ENCODE measurements at places on chromosomes 5 and 9.

- no peaks in the 10 kb centered on the region for H3K36me3 ChIP-seq
- DNase-seq = no peak
- H3K27me3 ChIP-seq = peaks cover 6% of the 10 kb centered on the region
- H3K27ac ChIP-seq = no peak overlapping the region
- no peak overlapping the region for H3K4me3 ChIP-seq
These were observed 177.6 kb upstream of the MVB12B start for GRCh38 chr9:126148994-126149393.

GRCh38 chr5:56301069-56301468 is 67.9 kb upstream of the ANKRD55 start:
- no peaks in the 10 kb centered on the region for H3K27me3 ChIP-seq
- H3K27ac ChIP-seq = no peak overlapping the region
- H3K4me3 ChIP-seq = no peak overlapping the region
- H3K36me3 ChIP-seq = no peaks in the 10 kb centered on the region
- no peaks in the 10 kb centered on the region for H3K4me1 ChIP-seq

GRCh38 chr9:121592265-121592664 is 59.2 kb upstream of the DAB2IP start:
- H3K36me3 ChIP-seq = no peaks in the 10 kb centered on the region
- H3K27me3 ChIP-seq = no peaks in the 10 kb centered on the region
- no peaks in the 10 kb centered on the region for H3K4me1 ChIP-seq
- no peak for DNase-seq
- H3K4me3 ChIP-seq = no peak overlapping the region

- no peaks in the 10 kb centered on the region for H3K4me1 ChIP-seq
- no peak for DNase-seq
- no peaks in the 10 kb centered on the region for H3K27me3 ChIP-seq
- no peak overlapping the region for H3K4me3 ChIP-seq
- H3K27ac ChIP-seq = no peak overlapping the region
These were observed 444.8 kb downstream of the TLR4 start for GRCh38 chr9:118148990-118149389.

- no peak overlapping the region for H3K4me3 ChIP-seq
- H3K36me3 ChIP-seq = no peaks in the 10 kb centered on the region
- no peaks in the 10 kb centered on the region for H3K4me1 ChIP-seq
These were observed 80.6 kb upstream of the ZNF366 start for GRCh38 chr5:72587661-72588308.

- H3K36me3 ChIP-seq = no peaks in the 10 kb centered on the region
- DNase-seq = no peak
- H3K4me1 ChIP-seq = peaks cover 17% of the 10 kb centered on the region
- H3K27ac ChIP-seq = no peak overlapping the region
- H3K4me3 ChIP-seq = no peak overlapping the region
- no peaks in the 10 kb centered on the region for H3K27me3 ChIP-seq
These were observed 3.4 kb downstream of the LMNB1 start for GRCh38 chr5:126780165-126780827.

GRCh38 chr5:1875843-1876659 is 6.7 kb downstream of the IRX4 start:
- no peak overlapping the region for H3K27ac ChIP-seq
- H3K4me1 ChIP-seq = peaks cover 12% of the 10 kb centered on the region
- H3K27me3 ChIP-seq = peaks cover 92% of the 10 kb centered on the region
- H3K4me3 ChIP-seq = no peak overlapping the region

DNA sequence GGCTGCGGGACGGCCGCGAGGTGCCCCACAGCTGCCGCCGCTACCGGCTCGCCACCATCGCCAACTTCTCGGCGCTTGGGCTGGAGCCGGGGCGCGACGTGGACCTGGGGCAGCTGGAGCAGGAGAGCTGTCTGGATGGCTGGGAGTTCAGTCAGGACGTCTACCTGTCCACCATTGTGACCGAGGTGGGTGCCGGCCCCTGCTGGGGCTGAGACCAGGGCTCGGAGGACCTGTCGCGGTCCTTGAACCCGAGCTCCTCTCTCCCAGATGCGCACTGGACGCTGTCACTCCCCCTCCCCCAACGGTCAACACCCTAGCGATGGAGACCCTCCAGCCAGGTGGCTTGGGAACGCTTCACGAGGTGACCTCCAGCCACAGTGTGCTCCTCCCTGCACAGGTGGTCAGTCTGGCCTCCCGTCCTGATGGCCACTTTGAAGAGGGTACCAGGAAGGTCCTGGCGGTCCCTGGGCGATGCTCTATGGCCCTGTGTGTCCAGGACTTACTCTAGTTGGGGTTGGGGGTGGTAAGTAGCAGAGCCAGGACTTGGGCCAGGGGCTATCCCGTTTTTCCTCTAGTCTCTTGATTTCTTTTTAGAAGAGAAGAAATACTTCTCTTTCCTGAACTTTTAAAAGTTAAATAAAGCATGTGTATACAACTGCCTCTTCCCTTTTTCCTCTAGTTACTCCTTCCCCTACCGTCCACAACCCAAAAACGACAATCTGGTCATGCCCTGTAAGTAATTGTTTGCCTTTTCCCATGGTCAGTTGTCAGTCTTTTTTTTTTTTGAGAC is 866 bp downstream of the SLC22A5 start:
- peak overlapping the region; percentile 85 for H3K27ac ChIP-seq
- peaks cover 35% of the 10 kb centered on the region for H3K4me1 ChIP-seq
- H3K4me3 ChIP-seq = peak overlapping the region; percentile 73
- no peak for DNase-seq
- H3K27me3 ChIP-seq = no peaks in the 10 kb centered on the region
- H3K36me3 ChIP-seq = no peaks in the 10 kb centered on the region

DNA sequence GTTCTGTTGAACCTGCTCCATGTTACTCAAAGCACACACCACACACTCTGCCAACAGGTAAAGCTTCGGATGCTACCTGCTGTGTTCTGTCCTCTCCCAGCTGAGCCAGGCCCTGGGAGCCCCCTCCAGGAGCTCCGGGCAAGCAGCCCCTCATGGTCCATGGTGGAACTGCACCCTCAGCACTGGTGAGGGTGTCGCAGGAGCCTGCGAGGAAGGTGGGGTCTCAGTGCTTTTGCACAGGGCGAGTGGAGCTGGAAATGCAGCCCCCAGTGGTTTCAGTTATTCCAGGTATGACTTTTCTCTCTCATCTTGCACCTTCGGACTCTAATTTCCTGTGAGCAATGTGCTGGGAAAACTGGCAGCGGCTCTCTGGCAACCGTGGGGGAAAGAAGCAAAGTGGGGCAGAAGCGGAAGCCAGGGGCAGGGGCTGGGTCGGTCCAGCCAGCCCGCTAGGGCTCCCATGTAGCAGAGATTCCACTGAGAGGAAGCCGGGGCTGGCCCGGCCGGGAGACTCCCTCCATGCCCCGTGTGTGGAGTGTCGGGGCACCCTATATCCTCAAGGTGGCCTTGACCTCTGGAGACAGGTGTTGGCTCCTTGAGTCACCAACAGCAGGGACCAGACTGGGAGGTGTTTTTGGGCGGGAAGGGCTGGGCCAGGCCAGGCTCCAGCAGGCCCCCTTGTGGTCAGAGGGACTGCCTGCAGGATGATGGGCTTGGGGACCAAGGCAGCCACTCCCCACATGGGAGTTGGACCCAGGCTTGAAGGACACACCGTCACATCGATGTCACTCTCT is 75.6 kb upstream of the PRSS3 start:
- H3K4me3 ChIP-seq = no peak overlapping the region
- H3K27ac ChIP-seq = no peak overlapping the region
- no peaks in the 10 kb centered on the region for H3K27me3 ChIP-seq
- no peaks in the 10 kb centered on the region for H3K36me3 ChIP-seq
- H3K4me1 ChIP-seq = peaks cover 19% of the 10 kb centered on the region

DNA sequence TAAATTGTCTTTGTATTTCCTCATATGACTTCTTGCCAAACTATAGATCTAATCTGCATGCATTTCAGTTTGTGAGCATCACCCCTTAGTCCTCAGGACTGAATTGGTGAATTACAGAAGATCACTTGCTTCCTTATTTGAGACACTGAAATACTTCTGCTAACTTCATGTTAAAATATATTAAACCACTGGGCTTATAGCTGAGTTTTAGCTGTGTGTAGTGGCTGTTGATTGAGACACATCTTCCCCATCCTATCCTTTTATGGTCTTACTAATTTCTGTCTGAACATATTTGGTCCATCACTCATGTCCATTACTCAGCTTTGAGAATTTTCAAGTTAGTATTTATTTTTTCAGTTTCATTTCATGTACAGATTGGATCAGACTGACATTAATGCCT is 295.9 kb downstream of the PSAT1 start:
- no peak for DNase-seq
- H3K4me3 ChIP-seq = no peak overlapping the region
- no peaks in the 10 kb centered on the region for H3K27me3 ChIP-seq
- no peaks in the 10 kb centered on the region for H3K4me1 ChIP-seq
- no peaks in the 10 kb centered on the region for H3K36me3 ChIP-seq
- no peak overlapping the region for H3K27ac ChIP-seq

GRCh38 chr9:137670391-137671195 is 51.8 kb downstream of the EHMT1 start:
- DNase-seq = no peak
- H3K27me3 ChIP-seq = no peaks in the 10 kb centered on the region
- H3K4me1 ChIP-seq = peaks cover 38% of the 10 kb centered on the region
- no peak overlapping the region for H3K4me3 ChIP-seq

GRCh38 chr5:82446809-82447208 is 168.7 kb upstream of the RPS23 start:
- no peak for DNase-seq
- H3K4me1 ChIP-seq = no peaks in the 10 kb centered on the region
- H3K36me3 ChIP-seq = no peaks in the 10 kb centered on the region
- no peaks in the 10 kb centered on the region for H3K27me3 ChIP-seq

DNA sequence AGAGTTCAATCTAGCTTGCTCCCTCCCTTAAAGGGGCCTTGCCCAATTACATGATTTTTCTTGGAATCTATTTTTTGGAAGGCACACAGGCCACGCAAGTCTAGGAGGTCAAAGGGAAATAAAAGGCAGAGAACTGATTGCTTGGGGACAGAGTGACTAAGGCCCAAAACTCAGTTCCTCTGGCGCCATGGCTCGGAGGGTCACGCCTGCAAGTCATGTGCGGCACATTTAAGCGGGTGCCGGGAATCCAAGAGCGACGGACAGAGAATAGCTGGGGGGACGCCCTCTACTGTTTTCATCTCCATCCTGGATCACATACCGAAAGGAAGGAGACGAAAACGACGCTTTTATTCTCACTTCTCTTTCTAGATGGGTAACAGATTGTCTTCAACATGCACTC is 78.6 kb downstream of the FREM1 start:
- DNase-seq = no peak
- H3K4me3 ChIP-seq = no peak overlapping the region
- H3K27me3 ChIP-seq = no peaks in the 10 kb centered on the region
- H3K4me1 ChIP-seq = no peaks in the 10 kb centered on the region

DNA sequence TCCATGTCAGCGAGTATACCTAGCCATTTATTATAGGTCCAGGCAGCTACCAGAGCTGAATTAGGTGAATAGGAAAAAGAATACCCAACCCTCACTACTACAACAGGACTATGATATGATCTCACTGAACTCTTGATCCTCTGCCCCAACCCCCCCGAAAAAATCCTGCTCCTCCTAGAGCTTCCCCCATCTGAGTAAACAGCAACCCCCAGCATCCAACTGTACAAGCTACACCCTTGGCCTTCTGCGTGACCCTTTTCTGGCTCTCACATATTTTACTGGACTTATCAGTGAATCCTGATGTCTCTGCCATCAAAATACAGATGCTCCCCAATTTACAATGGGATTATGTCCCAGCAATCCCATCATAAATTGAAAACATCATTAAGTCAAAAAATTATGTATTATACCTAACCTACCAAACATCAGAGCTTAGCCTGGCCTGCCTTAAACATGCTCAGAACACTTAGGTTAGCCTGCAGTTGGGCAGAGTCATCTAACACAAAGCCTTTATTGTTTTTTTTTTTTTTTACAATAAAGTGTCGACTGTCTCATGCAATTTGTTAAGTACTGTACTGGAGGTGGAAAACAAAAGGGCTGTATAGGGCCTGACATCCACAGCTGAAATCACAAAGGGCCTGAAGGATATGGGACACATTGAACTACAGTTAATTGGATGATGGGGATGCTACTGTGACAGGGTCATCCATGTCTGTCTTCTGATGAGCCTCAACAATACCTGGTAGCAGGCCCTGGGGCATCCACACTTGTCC is 128.9 kb upstream of the ERCC6L2 start:
- H3K4me3 ChIP-seq = no peak overlapping the region
- no peaks in the 10 kb centered on the region for H3K36me3 ChIP-seq
- DNase-seq = no peak
- no peak overlapping the region for H3K27ac ChIP-seq
- no peaks in the 10 kb centered on the region for H3K27me3 ChIP-seq

DNA sequence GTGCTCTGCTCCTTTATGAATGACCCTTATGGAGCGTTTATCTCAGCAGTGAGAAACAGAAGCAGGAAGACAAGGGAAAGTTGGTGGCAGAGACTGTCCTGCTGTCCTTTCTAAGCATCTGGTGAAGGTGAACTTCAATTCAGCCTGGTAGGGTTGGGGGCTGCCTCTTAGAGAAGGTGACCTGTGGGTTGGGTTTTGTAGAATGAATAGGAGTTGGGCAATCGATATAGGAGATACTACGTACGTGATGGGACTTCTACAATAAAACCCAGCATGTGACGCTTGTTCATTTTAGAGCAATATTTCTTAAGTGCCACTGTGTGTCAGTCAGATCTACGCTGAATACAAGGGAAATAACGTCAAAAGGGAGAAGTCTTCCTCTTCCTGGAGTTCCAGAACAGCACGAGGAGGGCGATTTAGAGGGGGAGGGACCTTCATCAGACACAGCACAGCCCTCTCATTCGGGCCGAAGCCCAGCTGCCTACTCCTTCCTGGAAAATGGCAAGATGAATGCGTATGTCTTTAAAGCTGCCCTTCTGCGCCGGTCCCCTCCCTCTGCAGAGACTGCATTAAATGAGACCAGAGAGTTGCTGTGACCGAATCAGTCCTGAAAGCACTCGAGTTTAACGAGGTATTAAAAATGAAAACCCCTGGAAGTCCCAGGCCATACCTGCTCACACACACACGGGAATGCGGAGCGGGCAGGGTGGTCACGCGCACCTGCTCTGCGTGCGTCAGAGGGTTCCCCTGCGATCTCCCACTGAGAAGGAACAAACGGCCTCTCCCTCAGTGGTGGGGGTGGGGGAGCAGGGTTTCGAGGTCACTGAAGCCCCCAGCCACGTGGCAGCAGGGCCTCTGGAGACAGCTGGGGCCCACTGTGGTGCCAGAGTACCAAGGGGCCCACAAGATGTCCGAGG is 85.3 kb upstream of the SARDH start:
- H3K4me3 ChIP-seq = no peak overlapping the region
- H3K4me1 ChIP-seq = no peaks in the 10 kb centered on the region
- H3K27me3 ChIP-seq = no peaks in the 10 kb centered on the region
- no peak for DNase-seq
